ENCODE measurements at places on chromosomes 13 and 19. TPM values are rescaled to one million over a fixed set of nuclear protein-coding genes. Genes with fewer than 3 reads are reported as not detected.

DNA sequence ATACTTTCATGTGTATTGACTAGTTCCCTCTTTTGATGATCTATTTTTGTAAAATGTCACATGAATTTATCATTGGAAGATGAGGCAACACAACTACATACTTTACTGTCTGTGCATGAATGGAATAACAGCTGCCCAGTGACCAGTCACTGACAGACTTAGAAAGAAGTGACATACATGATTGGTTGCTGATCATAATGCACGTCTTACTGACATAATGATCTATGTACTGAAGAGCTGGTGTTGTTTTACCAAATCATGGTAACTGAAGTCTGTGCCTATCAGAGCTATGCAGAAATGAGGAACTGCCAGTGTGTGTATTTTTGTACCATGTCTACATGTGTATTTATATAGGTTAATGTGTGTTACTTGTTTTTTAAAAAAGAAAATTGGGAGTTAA is 26.5 kb downstream of the GPR18 start:
- no peak for DNase-seq

DNA sequence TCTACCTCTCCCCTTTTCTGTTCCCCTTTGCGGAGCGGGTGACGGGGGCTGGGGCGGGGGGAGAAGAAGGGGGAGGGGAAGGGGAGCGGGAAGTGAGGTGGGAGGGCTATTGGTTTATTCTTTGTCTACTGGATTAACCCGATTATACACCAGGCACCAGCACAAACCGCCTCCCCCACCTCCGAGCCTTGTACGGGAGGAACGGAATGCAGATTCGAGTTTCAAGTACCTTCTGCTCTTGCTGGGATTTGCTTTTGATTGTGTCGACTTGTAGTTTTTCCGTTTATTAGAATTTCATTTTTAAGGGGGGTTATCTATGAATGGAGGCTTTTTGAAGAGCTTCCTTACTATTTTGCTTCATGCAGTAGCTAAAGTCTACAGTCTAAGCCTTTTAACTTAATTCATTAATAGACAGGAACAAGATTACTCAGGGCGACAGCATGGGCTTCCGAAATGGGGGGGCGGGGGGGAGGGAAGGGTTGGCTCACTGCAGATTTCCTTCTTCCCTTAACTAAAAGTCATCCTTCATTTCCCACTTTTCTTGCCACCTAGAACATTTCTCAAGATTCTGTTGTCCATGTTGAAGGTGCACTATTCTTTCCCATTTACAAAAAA is 937 bp upstream of the SPRY2 start:
- DNase-seq = no peak

GRCh38 chr19:46035546-46035945 is 5.3 kb downstream of the IGFL4 start:
- DNase-seq = no peak

- DNase-seq = no peak
Observed at GRCh38 chr13:89515948-89516347, 1831.5 kb upstream of the MIR17HG start.

DNA sequence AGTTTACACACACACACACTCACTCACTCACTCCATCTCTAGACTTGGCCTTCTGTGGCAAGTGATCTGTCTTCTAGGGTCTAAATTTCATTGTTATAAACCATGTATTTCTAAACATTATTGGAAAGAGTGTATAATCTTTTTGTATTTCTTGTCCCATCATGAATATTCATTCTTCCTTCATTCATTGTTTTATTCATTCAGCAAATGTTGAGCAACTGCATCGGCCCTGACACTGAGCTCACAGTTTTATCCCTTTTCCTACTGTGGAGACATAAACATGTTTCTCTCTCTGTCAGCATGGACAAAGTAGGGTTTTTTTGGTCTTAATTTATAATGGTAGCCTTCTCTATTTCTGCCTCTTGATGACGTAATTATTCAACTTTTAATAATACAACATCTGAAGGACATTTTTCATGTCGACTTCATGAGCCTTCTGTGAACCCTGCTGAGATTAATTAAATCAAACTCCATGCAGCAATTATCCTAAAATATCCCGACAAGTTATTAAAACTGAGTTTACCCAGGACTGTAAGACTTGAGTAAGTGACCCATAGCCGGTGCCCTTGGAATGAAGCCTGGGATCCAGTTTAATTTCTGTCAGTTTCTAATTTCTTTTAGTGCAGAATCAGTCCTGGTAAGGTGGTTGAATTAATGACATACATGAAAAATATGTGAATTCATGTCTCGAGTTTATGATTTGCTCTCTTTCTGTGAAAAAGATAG is 7.3 kb downstream of the SPATA13 start:
- no peak for DNase-seq

- no peak for DNase-seq
Observed at GRCh38 chr19:10583036-10583776, 3.9 kb downstream of the AP1M2 start.

DNA sequence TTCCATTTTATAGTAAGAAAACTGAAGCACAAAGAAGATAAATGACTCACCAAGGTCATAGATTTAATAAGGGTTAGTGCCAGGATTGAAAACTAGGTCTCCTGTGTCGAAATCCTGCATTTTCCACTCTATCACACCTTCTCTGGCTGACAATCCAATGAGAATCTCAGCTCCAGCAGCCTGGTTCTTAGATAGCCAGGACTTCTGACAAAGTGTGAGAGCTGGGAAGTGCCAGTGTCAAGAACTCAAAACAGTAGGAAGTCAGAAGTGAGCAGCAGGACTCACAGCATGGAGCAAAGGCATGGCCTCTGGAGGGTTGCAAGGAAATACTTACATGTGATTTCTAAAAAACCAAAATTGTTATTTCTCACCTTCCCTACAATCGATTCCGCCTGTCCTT is 24.3 kb downstream of the KCTD12 start:
- no peak for DNase-seq

The TMEM145 gene
- polyA plus RNA-seq = 1.4 TPM

The FXYD7 gene
- 1.1 TPM for polyA plus RNA-seq

The ERICH6B gene
- 4.1 TPM for polyA plus RNA-seq
